ENCODE measurements at places on chromosomes 7 and 10.
A peak's percentile ranks its signal among the peaks of the same experiment; 100 is the strongest.

DNA sequence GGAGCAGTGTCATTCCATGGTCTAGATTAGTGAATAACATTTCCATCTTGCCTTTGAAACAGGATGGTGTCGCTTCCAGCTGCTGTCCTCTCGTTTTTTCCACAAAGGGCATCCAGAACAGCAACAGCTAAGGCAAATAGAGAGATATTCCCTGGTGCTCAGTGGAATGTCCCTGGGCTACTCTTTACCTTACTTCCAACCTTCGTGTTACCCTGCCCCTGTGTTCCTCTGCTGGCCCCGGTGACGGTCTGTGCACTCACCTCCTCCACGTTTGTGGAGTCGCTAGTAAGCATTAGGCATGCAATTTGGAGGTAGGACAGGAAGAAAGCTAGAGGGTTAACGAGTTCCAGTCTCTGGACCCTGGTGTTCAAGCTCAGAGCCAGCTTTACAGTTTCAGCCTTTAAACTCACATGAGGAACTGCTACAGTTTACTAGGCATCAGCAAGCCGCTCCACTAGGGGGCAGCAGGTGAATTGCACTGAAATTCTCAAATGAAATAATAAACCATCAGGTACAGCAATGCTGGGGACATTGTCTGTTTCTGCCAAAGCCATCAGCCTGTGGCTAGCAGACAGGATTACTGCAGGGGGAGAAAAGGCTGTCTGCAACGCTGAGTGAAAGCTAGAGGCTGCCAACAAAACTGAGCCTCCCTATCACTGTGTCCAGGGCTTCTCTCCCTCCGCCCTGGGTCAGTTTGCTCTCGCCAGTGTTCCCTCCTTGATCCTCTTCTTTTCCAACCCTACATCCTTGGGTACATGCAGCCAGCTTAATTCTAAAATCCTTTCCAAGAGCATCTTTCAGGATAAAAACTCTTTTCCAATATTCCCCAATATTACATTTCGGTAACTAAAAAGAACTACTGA is 9.0 kb downstream of the MRPL32 start:
- DNase-seq = peak; percentile 61

- DNase-seq = no peak
Measured at GRCh38 chr10:17771017-17771416, 19.0 kb downstream of the TMEM236 start.

DNA sequence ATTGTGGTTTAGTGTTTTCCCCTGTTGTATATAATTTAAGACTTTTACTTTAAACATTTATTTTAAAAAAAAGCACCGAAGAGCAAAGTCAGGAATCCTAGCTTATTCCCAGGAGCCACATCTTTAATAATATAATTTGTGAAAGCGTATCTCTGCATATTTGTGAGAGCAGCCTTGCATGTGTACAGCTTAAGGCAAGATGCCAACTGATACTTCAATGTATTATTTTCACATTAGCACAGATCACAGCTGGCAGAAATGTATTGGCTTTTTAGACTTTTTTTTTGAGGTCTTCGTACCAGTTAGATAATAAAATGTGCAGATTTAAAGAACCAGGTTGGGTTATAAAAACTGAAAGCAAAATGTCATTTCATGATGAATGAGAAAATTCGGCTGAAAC is 845.7 kb upstream of the POT1 start:
- DNase-seq = no peak

DNA sequence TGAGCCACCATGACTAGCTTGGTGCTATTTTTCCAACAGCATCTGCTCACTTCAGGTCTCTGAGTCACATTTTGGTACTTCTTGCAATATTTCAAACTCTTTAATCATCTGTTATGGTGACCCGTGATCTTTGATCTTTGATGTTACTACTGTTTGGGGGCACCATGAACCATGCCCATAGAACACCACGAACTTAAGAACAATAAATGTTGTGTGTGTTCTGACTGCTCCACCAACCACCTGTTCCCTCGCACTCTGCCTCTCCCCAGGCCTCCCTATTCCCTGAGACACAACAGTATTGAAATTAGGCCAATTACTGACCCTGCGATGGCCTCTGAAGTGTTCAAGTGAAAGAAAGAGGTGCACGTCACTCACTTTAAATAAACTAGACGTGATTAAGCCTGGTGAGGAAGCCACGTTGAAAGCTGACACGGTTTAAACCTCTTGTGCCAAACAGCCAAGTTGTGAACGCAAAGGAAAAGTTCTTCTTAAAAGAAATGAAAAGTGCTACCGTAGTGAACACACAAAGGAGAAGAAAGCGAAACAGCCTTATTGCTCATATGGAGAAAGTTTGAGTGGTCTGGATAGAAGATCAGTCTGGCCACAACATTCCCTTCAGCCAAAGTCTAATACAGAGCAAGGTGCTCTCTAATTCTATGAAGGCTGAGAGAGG is 27.2 kb upstream of the ATP6V0A4 start:
- DNase-seq = no peak

DNA sequence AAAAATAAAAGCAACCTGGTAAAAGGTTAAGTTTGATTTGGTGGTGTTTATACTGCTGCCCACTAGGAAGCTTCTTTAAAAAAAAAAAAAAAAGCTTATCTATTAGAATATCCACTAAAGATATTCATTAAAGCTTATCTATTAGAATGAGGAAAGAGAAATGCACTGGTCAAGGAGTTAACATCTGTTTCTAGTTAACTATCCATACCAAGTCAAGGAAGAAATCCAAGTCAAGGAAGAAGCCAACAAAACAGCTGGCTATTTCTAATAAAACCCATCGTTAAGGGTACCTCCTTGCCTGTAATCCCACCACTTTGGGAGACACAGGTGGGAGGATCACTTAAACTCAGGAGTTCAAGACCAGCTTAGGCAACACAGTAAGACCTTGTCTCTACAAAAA is 82.6 kb downstream of the JMJD1C start:
- no peak for DNase-seq

All from stimulated activated CD8-positive, alpha-beta memory T cell treated with anti-CD3 and anti-CD28 coated beads, Interleukin-4, amount 100 ng/mL, for 4 hours (primary cell).